ENCODE measurements at places on chromosomes 3 and 15.

GRCh38 chr3:156676768-156677479, 2.5 kb downstream of the TIPARP start:
- DNase-seq, result no peak

- peak; percentile 64 for DNase-seq
Observed at GRCh38 chr3:196568246-196569002, at the start of the genes FBXO45 and WDR53. Gene FBXO45, plus strand, starts transcription at chr3:196568660. Its CDS starts 325 bp downstream, at chr3:196568985. Gene WDR53, minus strand, starts transcription at chr3:196568554. Its CDS starts 7,079 bp downstream, at chr3:196561475.

- no peak for DNase-seq
Observed at GRCh38 chr3:34381243-34381642, 582.8 kb downstream of the PDCD6IP start.

GRCh38 chr15:30030345-30030744, 52.4 kb upstream of the GOLGA8J start:
- no peak for DNase-seq

DNA sequence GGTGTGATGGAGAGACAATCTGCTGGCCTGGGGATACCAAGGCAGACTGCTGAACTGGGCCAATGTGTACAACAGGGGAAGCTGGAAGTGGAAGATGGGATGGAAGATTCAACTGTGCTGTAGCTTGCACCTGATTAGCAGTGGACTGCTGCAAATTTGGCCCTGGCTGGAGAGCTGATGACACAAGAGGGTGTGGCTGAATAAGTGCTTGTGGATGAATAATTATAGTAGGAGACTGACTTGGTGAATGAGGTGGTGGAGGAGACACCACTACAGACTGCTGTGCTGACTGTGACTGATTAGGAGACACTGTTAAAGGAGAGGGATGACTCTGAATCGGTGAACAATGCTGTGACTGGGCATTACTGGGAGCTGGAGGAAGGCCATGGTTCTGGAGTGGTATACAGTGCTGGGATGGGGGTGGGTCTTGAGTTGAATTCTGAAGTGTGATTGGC, 52.5 kb downstream of the PHC3 start:
- DNase-seq, result no peak

- no peak for DNase-seq
Observed at GRCh38 chr15:33200444-33200843, 5.9 kb upstream of the FMN1 start.

- DNase-seq, result no peak
Observed at GRCh38 chr3:94050546-94050945, 12.2 kb downstream of the DHFR2 start.

GRCh38 chr3:183098536-183099025, 715 bp downstream of the MCCC1 start:
- DNase-seq, result no peak

DNA sequence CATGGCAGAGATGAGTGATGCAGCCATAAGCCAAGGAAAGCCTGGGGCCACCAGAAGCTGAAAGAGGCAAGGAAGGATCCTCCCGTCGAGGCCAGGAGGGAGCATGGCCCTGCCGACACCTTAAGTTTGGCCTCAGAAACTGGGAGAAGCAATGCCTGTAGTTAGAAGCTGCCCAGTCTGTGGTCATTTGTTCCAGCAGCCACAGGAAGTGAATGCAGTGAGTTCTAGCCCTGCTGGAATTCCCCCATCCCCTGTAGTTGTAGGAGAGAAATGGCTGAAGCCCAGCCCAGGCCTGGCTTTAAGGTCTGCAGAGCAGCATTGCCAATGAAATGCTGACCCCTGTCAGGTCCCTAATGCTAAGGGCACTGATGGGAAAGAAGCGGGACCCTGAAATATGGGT, 12.2 kb upstream of the CHSY1 start:
- no peak for DNase-seq

GRCh38 chr15:49832511-49832910, 211.7 kb downstream of the DTWD1 start:
- no peak for DNase-seq

DNA sequence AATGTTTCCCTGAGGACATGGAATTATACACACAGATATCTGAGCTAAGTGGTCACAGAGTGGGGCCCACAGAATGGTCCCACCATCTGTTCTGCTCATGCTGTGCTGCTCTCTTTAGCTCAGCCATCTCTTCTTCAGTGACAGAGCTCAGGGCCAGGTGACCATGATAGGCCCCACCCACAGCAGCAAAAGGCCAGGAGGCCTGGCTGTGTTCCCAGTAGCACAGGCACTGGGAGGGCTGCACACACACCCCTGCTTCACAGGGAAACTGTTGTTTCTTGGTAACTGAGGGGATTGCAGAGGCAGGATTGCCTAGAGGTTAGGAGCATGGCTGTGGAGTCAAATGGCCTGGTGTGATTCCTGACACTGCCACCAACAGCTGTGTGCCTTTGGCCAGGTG, 4.8 kb upstream of the FBXW12 start:
- DNase-seq, result no peak

DNA sequence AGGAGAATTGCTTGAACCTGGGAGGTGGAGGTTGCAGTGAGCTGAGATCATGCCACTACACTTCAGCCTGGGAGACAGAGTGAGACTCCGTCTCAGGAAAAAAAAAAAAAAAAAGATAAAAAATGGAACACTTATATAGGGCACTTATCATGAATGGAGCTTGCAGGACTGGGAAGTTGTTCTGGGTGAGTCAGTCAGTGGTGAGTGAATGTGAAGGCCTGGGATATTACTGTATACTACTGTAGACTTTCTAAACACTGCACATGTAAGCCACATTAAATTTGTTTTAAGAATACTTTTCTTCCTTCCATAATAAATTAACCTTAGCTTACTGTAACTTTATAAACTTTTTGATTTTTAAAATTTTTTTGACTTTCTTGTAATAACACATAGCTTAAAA, 59.8 kb downstream of the SFMBT1 start:
- no peak for DNase-seq

DNA sequence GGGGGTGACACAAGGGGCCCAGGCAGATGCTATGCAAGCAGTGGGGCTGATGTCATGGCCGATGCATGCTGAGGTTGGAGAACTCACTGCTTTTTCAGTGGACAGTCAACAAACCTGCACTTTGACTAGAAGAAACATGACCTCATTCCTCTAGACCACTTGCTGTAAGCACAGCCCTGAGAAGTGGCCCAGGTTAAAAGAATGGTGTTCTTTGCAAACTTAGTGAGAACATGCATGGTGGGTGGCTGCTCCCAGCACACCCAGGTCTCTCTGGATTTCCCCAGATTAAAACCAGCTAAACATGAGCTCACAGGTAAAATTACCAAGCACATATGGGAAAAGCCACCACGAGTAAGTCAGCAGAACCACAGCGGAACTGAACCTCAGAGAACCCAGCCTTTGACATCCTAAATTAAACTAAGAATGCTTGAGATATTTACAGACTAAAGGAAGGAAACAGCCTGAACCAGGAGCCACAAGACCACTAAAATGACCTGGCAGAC, 15.5 kb downstream of the DLEC1 start:
- no peak for DNase-seq

DNA sequence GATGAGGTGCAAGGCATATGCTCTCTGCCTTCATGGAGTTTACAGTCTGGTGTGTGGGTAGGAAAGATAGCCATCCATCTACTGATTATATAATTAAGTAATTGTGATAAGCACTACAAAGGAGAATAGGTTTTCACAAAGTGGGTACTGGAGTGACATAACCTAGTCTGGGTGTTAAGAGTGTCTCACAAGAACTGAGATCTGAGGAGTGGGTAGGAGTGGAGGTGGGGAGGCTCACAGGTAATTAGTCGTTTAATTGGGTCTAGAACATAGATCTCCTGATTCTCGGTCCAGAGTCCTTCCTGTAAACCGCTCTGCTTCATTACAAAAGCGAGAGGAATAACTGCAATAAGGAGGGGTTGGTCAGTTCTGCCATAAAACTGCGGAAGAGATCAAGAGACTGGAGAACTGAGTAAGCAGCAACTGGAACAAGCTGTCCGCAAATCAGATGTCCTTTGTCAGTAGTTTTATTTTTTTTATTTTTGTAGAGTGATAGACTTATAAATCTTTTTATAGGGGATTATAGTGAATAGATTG, 2.2 kb downstream of the NEO1 start:
- DNase-seq, result no peak

GRCh38 chr15:42921342-42921731, 759 bp upstream of the TTBK2 start:
- no peak for DNase-seq

DNA sequence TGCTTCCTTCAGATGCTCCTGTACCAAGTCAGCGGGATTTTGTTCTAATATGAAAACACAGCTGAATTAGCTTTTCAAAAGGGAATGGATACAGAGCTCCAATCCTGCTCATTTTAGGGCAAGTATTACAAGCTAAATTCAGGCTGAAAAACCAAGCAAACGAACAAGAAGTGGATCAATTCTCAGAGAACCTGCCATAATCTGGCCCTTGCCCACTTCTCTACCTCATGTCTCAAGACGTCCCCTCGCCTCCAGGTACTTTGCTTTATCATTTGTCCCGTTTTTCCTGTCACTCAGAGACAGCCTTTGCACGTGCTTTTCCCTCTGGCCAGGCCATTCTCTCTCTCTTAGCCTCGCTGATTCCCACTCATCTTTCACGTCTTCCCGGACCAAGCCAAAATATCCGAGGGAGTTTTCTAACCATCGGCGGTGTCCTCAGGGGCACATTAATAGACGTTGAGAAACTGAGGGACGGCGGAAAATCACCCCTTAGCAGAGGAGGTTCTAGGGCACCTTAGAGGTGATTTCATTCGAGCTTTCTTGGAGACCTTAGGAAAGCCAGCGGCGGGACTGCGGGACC, 654 bp downstream of the SUSD5 start:
- DNase-seq, result no peak

- DNase-seq, result no peak
Observed at GRCh38 chr3:36302626-36303025, 77.7 kb upstream of the STAC start.

DNA sequence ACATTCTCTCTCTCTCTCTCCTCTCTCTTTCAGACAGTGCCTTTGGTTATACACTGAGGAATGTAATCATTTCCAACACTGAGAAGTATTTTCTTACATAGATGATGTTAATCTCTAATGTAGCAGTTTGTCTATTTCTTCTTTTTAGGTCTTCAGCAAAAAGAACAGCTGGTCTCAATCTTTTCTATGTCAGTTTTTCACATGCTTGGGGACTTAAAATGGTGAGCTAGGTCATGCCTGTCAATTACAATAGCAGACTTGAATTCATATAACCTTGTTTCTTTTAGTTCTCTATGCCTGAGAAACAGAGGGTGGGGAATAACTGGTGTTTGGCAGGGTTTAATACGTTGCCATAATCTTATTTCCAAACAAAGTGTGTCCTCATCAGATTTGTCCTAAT, 786.2 kb downstream of the SQOR start:
- no peak for DNase-seq

DNA sequence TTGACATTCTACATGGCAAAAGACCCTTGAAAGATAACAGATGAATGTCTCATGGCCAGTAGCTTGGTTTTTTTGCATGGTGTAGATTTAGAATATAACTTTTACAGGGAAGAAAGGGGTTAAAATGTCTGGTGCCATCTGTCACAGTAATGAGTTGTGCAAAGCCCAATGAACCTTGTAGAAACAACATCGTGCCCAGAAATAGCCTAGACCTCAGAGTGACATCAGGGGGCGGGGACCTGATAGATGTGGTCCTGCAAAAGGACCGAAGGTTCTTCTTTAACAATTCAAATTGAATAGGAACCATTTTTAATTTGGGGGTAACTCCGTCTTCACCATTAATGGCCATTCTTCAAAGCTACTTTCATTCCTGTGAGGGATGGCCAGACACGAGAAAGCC, 254.1 kb upstream of the CTDSPL start:
- no peak for DNase-seq

DNA sequence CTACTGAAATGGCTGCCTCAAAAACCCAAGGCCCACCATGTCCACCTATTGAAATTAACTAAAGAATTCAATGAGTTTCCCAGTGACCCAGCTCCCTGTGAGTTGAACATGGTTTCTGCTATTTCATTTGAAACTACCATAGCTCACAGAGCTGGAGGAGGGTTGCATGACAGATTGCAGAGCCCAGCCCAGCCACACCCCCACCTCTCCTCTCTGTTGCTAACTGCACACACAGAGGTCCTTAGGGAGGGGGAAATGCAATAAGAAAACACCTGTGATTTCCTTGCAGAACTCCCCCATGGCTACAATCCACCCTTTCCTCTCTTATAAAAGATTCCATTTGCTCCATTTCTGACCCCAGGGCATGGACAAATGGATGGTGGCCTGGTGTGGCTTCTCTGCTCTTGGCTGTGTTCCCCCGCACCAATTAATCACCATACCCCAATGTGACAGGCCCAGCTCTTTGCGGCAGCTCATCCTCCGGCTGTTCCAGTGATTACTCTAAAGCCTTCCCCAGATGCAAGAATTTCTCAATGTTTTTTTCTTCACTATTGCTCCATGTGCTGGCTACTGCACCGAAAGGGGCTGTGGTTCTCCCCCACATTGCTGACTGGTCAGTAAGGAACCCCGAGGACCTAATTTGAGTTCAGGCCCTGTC, 208.4 kb upstream of the KBTBD8 start:
- DNase-seq, result no peak

GRCh38 chr3:111723293-111724215, 128.4 kb upstream of the ZBED2 start:
- DNase-seq, result peak; percentile 80

- DNase-seq, result no peak
Observed at GRCh38 chr15:101156509-101157159, 95.2 kb downstream of the CHSY1 start.

DNA sequence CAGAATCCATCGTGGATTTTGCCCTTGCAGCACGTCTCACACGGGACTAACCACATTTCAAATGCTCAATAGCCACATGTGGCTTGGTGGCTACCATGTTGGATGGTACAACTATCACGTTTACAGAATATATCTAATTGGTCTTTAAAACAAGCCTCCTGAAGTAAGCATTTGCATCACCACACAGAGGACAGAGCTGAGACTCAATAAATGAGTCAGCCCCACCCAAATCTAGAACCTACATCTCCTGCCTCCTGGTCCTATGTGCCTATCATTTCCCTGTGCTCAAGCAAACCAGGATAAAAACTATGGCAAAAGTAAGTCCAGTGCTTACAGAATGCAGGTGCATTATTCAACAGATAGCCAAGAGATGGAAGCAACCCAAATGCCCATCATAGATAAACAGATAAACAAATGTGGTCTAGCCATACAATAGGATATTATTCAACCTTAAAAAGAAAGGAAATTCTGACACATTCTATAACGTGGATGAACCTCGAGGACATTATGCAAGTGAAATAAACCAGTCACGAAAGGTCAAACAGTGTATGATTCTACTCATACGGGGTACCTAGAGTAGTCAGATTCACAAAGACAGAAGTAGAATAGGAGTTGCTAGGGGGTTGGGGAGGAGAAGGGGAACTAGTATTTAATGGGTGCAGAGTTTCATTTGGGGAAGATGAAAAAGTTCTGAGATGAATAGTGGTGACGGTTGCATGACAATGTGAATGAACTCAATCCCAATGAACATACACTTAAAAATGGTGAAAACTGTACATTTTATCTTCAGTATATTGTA, 43.9 kb downstream of the SRGAP3 start:
- no peak for DNase-seq

GRCh38 chr3:14319654-14320182, 82.7 kb upstream of the SLC6A6 start:
- no peak for DNase-seq
